SIG-M5 (cell line): ENCODE measurements at places on chromosomes 4 and X.
A peak's percentile ranks its signal among the peaks of the same experiment; 100 is the strongest.

DNA sequence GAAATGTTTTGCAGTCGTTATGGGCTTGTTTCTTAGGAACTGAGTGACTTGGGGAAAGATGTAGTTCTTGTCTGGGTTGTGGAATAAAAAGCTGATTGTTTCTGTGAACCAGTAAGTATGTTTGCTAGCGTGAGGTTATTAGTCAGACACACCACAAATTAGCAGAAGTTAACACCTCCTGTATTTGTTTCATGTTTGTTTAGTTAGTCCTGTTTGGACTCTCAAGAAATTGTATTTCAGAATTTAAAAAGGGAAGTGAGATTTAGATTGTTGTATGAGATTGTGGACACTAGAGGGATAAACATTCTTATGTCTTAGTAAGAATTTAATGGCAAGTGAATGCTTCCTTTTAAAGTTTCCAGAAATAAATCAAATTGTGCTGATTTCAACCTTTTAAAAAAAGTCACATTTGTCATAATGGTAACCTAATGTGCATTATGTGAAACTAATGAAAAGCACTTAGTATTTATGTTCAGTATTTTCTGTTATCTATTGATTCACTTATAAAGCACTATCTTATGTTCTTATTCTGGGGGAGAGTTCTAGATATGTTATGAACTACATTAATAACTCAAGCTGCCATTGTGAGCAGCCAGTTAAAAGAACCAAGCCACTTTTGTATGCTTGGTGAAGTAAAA lies 25.6 kb downstream of the ATP10D start:
- DNase-seq = peak; percentile 19

DNA sequence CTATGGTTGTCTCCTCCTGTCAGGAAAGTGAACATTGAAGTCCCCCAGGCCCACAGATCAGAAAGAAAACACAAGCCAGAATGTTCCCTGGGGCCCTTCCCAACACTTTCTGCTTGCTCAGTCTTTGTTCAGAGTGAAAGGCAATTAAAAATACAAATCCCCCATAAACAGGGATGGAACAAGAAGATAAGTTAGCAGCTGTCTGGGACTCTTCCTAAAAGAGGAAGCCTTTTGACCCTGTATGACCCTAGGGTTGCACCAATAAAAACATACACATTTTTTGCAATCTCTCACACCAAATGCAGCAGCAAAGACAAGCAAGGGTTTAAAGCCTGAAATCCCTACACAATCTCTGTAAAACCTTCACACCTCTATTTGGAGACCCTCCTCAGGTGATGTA lies 22.6 kb downstream of the IRF2 start:
- no peak for DNase-seq

DNA sequence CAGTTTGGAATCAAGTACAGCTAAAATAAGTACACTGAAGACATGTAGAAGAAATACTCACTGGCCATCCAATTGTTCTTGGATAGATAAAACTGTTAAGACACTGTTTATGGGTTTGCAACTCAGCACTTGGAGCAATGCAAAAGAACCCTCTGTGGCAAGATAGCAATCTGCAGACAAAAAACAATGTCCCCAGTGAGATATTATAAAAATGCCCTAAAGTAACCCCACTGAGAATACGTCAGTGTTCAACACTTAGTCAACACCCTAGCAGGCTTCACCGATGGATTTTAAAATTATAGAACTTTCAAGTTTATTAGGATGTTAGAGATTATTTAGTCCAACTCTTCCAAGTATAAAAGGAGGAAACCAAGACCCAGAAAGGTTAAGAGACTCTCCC lies 47.5 kb upstream of the NDP start:
- DNase-seq = no peak

GRCh38 chrX:110108381-110108821 lies 105.5 kb downstream of the TMEM164 start:
- DNase-seq = peak; percentile 63

GRCh38 chr4:145279122-145279960 lies 99.0 kb upstream of the OTUD4 start:
- DNase-seq = no peak

DNA sequence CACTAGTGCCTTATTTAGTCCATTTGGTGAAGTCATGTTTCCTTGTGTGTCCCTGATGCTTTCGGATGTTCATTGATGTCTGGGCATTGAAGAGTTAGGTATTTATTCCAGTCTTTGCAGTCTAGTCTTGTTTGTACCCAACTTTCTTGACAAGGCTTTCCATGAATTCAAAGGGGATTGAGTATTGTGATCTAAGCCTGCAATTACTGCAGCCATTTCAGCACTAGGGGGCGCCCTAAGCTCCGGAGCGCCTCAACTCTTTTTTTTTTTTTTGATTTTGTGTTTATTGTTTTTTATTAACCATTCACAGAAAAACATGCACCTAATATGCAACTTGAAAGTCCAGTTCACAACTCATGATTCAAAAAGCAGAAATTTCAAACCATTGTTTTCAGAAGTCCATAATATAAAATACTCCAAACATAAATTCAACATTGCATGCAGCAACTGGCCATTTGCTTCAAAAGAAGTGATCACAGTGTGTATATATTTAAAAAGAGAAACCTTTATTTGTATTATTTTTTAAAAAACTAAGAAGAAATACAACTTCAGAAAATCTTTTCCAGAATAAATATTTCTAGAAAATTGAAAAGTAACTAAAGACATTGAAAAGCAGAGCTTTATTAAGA lies 59.2 kb downstream of the PTPN13 start:
- DNase-seq = no peak

DNA sequence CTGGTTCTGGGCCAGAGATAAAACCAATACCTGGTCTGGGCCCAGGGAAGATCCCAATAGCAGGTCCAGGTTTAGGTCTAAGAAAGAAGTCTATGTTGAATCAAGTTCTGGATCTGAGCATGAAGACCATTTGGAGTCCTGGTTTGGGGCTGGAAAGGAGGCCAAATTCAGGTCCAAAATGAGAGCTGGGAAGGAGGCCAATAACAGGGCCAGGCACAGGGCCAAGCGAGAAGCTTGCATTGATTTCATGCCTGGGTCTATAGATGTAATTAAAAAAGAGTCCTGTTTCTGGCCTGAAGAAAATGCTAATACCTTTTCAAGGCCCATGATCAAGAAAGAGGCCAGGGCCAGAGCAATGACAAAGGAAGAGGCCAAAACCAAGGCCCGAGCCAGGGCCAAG lies 3.4 kb downstream of the GPRASP1 start:
- no peak for DNase-seq

DNA sequence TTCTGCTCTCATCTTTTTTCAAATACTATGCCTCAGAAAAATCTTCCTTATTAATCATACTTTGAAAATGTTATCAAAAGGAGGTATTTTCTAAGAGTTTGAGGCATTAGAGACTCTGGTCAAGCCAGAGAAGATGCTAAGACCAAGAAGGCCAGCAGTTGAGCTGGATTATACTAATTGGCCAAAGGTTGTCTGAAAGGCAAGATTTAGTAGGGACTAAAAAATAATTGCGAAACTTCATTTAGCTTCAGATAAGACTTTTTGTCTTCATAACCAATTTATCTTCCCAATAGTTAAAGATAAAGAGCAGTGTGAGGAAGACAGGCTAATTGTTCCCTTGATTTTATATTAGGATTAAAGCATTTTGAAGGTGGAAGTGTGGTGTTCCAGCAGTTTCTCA lies 1412.4 kb upstream of the PCDH7 start:
- DNase-seq = no peak

- no peak for DNase-seq
Measured at GRCh38 chr4:184345573-184345922, 127.9 kb upstream of the ENPP6 start.

GRCh38 chr4:116638592-116638991 lies 446.8 kb downstream of the TRAM1L1 start:
- DNase-seq = no peak

- no peak for DNase-seq
Measured at GRCh38 chr4:25347971-25348370, 29.1 kb upstream of the ANAPC4 start.

- no peak for DNase-seq
Measured at GRCh38 chr4:19177616-19178015, 1074.1 kb upstream of the SLIT2 start.

- DNase-seq = no peak
Measured at GRCh38 chrX:39619182-39620009, 478.4 kb downstream of the BCOR start.

GRCh38 chrX:154348114-154348531 lies 26.3 kb downstream of the FLNA start:
- DNase-seq = no peak

- DNase-seq = no peak
Measured at GRCh38 chrX:2710041-2710840, 19.1 kb downstream of the CD99 start.

DNA sequence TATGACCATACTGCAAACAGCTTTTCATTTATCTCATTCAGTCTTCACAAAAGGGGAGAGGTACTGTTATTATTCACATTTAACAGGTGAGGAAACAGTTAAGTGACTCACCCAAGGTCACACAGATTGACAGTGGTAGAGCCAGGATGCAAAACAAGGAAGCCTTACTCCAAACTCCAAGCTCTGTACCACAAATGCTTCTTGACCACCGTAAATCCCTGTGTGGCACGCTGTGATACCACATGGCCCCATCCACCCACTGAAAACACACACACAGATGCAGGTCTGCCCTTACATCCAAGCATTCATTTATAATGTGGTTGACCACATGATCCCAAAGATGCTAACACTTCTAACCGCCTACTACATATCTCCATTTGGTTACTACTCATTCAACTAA lies 129.5 kb downstream of the TSPAN5 start:
- no peak for DNase-seq

GRCh38 chrX:115330498-115331168 lies 41.1 kb downstream of the LUZP4 start:
- no peak for DNase-seq

DNA sequence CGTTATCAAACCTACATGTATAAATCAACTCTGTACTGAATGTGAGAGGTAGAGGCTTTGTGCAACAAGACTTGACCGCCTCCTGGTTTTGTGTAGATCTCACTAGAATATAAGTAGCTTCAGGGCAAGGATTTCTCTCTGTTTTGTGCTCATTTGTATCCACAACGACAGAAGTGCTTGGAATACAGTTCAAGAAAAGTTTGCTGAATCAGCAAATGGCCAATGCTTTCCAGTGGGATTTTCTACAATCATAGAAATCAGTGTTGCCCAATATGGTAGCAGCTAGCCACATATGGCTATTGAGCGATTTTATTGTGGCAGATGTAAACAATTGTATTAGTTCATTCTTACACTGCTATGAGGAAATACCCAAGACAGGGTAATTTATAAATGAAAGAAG lies 127.4 kb downstream of the VCX3A start:
- DNase-seq = no peak

DNA sequence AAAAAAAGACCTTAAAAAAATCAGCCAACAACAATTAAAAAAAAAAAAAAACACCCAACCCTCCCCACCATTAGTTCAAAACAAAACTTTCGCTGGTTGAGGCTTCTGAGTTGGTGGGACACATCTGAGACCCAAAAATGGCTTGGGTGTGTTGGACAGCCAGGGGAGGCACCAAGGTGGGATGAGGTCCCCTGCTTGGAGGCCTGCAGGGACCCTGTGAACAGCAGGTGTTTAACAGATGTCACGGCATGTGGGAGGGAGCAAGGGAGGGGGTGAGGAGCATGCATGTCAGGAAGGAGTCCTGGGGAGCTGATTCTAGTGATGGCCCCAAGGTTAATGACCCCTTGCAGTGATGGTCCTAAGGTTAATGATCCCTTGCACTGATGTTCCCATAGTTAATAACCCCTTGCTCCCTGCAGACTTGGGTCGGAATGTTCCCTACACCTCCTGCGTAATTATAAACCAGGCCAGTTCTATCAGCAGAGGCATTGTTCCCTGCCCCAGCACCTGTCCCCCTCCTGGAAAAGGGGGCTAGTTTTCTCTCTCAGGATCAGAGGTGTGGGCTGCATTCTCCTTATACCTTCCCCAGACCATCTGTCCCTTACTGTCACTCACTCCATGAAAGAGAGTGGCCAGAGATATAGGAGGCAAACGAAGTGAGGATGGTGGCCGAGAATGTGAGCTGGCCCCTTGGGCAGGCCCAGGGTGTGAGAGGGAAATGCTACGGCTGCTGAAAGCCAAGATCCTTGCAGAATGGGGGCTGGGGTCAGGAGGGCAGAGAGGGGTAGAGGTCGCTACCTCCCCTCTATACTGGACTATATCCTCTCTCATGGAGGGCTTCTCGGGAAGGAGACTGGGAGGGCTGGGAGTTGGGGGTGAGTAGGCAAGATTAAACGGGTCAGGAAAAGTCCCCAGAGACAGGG lies 2.3 kb upstream of the FOXP3 start:
- DNase-seq = no peak

GRCh38 chr4:174362340-174362739 lies 78.6 kb downstream of the CEP44 start:
- DNase-seq = no peak

- DNase-seq = no peak
Measured at GRCh38 chr4:58064653-58065052, 954.5 kb upstream of the IGFBP7 start.

- DNase-seq = no peak
Measured at GRCh38 chrX:112571388-112571787, 108.3 kb downstream of the LHFPL1 start.

DNA sequence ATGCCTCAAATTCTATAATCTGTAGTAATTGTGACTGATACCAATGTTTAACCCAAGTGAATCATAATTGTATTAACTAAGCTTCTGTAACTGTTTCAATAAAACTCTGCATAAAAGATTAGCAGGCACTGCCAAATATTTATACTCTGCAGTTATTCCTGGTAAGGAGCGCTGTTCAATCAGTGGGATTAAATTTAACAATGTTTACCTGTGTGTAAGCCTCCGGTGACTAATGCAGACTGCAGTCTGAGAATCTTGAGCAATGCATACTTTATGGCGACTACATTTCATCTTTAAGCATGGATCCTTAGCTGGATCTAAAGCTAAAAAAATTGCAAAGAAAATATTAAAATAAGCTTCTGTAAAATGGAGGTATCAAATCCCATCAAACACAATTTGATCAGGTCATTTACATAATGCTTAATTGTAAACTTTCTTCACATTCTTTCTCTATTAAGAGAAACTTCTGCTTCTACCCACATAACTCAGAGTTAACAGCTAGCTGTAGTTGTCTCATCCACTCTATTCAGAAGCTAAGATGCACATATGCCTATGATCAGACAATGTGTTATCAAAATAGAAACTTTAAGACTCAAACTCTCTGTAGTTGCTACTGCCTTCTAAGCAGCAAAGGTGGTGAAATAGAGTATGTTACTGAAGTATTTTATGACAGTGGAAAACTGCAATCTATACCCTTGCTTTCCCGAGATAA lies 234.0 kb downstream of the SPOCK3 start:
- DNase-seq = no peak

GRCh38 chr4:111945014-111945413 lies 200.2 kb upstream of the FAM241A start:
- no peak for DNase-seq

GRCh38 chrX:38754102-38754790 lies 47.0 kb upstream of the MID1IP1 start:
- no peak for DNase-seq

GRCh38 chr4:74716436-74716765 lies 77.9 kb downstream of the BTC start:
- no peak for DNase-seq

- DNase-seq = no peak
Measured at GRCh38 chrX:21843179-21843578, 3.8 kb downstream of the MBTPS2 start.
